ENCODE measurements at places on chromosomes 3 and 15. TPM values are rescaled to one million over a fixed set of nuclear protein-coding genes. Genes with fewer than 3 reads are reported as not detected.

DNA sequence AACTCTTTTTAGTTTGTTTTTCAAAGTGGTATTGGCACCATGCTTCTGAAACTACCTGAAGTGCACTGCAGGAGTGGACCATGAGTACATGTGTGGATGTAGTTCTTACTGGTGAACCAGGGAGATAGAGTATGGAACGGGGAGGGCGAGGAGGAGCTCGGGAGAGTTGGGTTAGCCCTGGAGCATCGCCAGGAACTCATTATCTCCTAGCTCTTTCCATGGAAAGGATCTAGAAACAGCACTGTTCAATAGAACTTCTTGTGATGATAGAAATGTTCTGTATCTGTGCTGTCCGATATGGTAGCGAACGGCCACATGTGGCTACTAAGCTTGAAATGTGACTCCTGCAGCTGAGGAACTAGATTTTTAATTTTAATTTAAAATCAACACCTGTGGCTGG, 47.3 kb downstream of the VGLL4 start:
- peaks cover 32% of the 10 kb centered on the region for H3K4me1 ChIP-seq
- no peaks in the 10 kb centered on the region for H3K27me3 ChIP-seq
- no peak overlapping the region for H3K4me3 ChIP-seq
- DNase-seq = no peak
- H3K27ac ChIP-seq = no peak overlapping the region
- H3K36me3 ChIP-seq = no peaks in the 10 kb centered on the region

DNA sequence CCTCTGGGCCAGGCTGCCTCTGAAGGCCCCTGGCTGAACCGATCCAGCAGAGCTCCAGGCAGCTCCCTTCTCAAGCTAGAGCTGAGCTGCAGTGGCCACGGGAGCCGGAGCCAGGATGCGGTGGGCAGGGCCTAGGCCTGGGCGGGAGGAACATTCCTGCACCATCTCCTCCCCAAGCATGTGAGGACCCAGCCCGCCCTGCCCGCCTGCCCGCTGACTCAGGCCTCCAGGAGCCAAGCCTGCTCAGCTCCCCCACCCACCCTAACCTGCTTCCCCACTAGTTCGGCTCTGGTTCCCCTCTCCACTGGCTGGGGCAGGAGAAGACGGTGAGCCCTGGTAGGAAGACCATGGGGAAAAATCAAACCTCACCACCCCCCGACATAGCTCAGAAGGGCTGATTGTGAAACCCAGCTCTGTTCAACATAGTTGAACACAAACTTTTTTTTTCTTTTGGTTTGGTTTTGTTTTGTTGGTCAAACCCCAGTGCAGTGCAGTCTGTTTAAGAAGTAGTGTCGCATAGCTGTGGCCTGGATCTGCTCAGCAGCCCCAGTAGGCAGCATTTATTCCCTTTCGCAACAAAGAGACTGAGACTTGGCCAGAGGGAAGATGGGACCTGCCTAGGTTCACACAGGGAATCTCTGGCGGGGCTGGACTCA, 13.5 kb downstream of the SNX33 start:
- peak; percentile 91 for DNase-seq
- no peaks in the 10 kb centered on the region for H3K27me3 ChIP-seq
- peak overlapping the region; percentile 23 for H3K4me3 ChIP-seq
- no peaks in the 10 kb centered on the region for H3K36me3 ChIP-seq

GRCh38 chr15:66941791-66942190, 123.6 kb upstream of the SMAD3 start:
- H3K4me1 ChIP-seq = no peaks in the 10 kb centered on the region
- no peaks in the 10 kb centered on the region for H3K27me3 ChIP-seq
- no peaks in the 10 kb centered on the region for H3K36me3 ChIP-seq
- no peak for DNase-seq
- H3K4me3 ChIP-seq = no peak overlapping the region

GRCh38 chr3:49673715-49674496, at the start of gene APEH:
Gene APEH, plus strand, starts transcription at chr3:49674351. Its CDS starts 51 bp downstream, at chr3:49674402.
- peaks cover 20% of the 10 kb centered on the region for H3K4me1 ChIP-seq
- peak within 1 kb of the TSS; percentile 86 for H3K4me3 ChIP-seq
- no peaks in the 10 kb centered on the region for H3K36me3 ChIP-seq

RIOX2 gene
- total RNA-seq = 33.1 TPM

BLM gene
- total RNA-seq = 19.1 TPM

VEPH1 gene
- total RNA-seq = 4.0 TPM
